ENCODE measurements at places on chromosomes 7 and 10.

DNA sequence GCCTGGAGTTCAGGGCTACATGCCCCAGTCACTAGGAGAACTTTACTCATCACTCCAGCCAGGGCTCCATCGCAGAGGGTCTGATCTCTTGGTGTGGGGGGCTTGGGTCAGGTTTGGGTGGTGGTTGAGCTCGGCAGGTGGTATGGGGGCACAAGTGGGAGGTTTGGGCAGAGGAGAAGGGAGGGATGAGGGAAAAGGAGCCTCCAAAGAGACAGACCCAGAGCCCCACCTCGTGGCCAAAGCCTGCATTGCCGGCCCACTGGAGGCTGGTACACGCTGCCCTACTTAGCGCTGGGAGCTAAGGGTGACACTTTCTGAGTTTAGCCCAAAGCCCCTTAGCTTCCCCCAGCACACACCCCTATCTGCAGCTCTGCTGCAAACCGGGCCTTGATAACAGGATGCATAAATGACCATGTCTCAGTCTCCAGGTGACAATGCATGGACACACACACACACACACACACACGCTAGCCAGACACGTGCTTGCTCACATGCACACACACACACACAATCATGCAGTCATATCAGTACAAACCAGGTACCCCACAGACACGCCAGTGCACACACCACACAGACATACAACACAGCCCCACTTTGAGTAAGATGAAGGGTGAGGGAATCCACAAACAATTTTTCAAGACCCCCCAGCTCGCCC is 14.7 kb downstream of the LZTS2 start:
- peak; percentile 72 for DNase-seq

DNA sequence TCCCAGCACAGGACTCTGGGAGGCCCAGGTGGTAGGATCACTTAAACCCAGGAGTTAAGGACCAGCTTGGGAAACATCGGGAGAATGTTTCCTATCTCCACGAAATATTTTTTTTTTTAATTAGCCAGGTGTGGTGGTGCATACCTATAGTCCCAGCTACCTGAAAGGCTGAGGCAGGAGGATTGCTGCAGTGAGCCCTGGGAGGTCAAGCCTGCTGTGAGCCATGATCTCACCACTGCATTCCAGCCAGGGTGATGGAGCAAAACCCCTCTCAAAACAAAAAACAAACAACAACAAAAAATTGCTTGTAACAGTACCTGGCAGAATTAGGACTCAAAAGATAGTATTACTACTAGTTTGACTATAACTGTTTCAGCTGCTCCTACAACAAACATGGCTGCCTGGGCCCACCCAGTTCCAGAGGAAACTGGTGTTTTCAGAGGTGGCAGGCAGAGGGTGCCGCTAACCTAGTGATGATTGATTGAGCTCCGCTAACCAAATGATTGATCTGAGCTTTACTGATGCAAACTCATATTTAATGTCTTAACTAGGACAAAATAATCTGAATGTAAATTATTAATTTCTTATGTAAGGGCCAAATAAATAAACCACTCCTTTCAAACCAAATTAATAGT is 57.0 kb downstream of the AP3M1 start:
- DNase-seq, result no peak

DNA sequence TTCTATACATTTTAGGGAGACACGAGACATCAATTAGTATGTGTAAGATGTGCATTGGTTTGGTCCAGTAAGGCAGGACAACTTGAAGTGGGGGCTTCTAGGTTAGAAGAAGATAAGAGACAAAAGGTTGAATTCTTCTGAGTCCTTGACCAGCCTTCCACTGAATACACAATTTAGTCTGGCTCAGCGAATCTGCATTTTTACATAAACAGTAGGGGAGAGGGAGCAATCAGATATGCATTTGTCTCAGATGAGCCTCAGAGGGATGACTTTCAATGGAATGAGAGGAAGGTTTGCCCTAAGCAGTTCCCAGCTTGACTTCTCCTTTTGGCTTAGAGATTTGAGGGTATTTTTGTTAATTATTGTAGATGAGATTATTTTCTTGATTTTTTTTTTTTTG is 20.0 kb upstream of the C10orf90 start:
- no peak for DNase-seq

- DNase-seq, result no peak
Observed at GRCh38 chr10:129097776-129098330, 369.2 kb upstream of the MGMT start.

GRCh38 chr10:79013406-79013987 is 55.3 kb upstream of the ZMIZ1 start:
- no peak for DNase-seq
